ENCODE measurements at places on chromosomes 6 and 20. TPM values are rescaled to one million over a fixed set of nuclear protein-coding genes. Genes with fewer than 3 reads are reported as not detected.

The IRF4 gene
- total RNA-seq: not detected

The MBOAT1 gene
- 4.8 TPM for total RNA-seq

The ZKSCAN4 gene
- total RNA-seq: 4.1 TPM

The PSORS1C2 gene
- not detected for total RNA-seq

The OVOL2 gene
- not detected for total RNA-seq

The PRDM13 gene
- total RNA-seq: not detected

The TINAG gene
- 0.21 TPM for total RNA-seq

The GSTA2 gene
- total RNA-seq: not detected

The BTNL2 gene
- total RNA-seq: not detected

Data from endothelial cell of umbilical vein (primary cell).